Neuronal stem cell (in vitro differentiated cells): ENCODE measurements at places on chromosomes 12 and 14.
A peak's percentile ranks its signal among the peaks of the same experiment; 100 is the strongest.

GRCh38 chr12:22808860-22809259 lies 183.9 kb downstream of the ETNK1 start:
- H3K4me3 ChIP-seq = no peak overlapping the region
- no peak for DNase-seq
- H3K4me1 ChIP-seq = no peaks in the 10 kb centered on the region

- no peaks in the 10 kb centered on the region for H3K4me1 ChIP-seq
- peaks cover 15% of the 10 kb centered on the region for H3K27me3 ChIP-seq
- H3K27ac ChIP-seq = no peak overlapping the region
- H3K36me3 ChIP-seq = peaks cover 21% of the 10 kb centered on the region
Observed at GRCh38 chr14:67697006-67697405, 1.4 kb upstream of the RDH11 start.

DNA sequence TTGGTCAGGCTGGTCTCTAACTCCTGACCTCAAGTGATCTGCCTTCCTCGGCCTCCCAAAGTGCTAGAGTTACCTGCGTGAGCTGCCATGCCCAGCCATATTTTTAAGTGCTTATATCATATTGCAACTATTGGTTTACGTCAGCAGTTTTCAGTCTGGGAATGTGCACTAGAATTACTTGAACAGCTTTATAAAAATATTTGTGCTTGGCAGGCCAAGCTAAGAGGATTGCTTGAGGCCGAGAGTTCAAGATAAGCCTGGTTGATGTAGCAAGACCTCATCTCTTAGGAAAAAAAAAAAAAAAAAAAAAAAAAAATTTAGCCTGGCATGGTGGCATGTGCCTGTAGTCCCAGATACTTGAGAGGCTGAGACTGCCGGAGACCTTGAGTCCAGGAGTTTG lies 17.1 kb downstream of the KIAA0586 start:
- H3K36me3 ChIP-seq = peaks cover 13% of the 10 kb centered on the region
- DNase-seq = no peak
- H3K27me3 ChIP-seq = no peaks in the 10 kb centered on the region
- H3K4me3 ChIP-seq = no peak overlapping the region
- no peak overlapping the region for H3K27ac ChIP-seq
- no peaks in the 10 kb centered on the region for H3K4me1 ChIP-seq

GRCh38 chr12:99736760-99737269 lies 89.3 kb downstream of the GARIN6 start:
- no peaks in the 10 kb centered on the region for H3K4me1 ChIP-seq
- no peaks in the 10 kb centered on the region for H3K27me3 ChIP-seq
- H3K4me3 ChIP-seq = no peak overlapping the region
- no peak for DNase-seq

DNA sequence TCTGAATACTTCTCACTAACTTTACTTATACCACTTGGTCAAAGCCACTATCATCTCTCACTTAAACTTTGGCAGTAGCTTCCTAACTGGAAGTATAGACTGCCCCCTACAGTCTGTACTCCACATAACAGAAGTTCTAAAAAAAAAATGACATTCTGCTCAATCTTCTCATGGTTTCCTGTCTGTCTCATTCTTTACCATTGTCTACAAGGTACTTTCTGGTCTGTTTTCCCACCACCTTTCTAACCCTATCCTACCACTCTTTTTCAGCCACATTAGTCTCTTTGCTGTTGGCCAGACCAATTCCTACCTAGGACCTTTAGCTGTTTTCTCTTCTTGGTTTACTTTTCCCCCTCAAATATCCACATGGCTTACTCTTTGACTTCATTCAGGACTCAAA lies 14.7 kb downstream of the CPSF6 start:
- DNase-seq = peak; percentile 18
- H3K4me3 ChIP-seq = no peak overlapping the region
- no peaks in the 10 kb centered on the region for H3K4me1 ChIP-seq
- no peaks in the 10 kb centered on the region for H3K27me3 ChIP-seq
- H3K27ac ChIP-seq = no peak overlapping the region

- no peaks in the 10 kb centered on the region for H3K27me3 ChIP-seq
- H3K4me1 ChIP-seq = no peaks in the 10 kb centered on the region
- H3K4me3 ChIP-seq = no peak overlapping the region
- H3K36me3 ChIP-seq = no peaks in the 10 kb centered on the region
- DNase-seq = no peak
- H3K27ac ChIP-seq = no peak overlapping the region
Observed at GRCh38 chr12:94663702-94664101, 13.3 kb upstream of the TMCC3 start.

DNA sequence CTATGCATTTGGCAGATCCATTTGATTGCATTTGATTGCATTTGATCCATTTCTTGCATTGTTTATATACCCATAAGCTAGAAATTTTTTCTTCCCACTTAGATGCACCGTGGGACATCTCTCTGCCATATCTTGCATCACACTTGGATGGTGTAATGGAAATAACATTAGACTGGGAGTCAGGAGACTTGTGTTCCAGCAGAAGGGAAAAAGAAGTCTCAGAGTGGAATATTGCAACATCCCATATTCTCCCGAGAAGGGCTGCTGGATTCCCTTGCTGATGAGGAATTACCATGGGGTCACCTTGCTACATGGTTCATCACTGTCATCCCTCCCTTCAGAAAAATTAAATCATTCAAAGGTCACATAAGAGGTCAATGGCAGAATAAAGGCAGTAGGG lies 78.1 kb downstream of the KSR2 start:
- H3K27ac ChIP-seq = no peak overlapping the region
- H3K36me3 ChIP-seq = no peaks in the 10 kb centered on the region
- H3K27me3 ChIP-seq = no peaks in the 10 kb centered on the region

DNA sequence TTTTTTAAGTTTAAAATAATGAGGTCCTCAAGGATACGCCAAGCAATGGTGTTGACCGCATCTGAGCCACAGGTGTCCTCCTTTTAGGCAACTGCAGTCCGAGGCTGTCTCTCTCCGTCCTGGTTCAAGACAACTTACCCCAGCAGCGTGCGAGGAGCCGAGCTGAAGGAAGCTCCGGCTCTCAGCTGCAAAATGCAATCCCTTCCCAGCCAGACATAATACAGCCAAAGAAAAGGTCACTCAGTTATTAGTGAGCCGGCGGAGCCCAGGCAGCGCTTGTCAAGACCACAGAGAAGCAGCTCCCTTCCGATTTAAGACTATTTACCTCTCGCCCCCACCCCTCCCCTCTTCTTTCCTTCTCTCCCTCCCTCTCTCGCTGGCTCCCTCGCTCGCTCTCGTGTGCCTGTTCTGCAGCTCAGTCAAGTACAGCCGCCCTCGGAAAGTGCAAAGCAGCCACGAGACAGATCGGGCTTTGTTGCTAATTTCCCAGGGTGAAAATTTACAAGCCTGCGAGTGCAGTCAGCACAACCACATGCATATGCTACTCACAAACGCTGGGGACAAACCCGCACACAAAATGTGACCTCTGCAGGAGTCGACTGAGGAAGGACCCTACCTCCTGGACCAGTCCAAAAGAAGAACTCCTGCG lies 363 bp upstream of the LMO3 start:
- peaks cover 14% of the 10 kb centered on the region for H3K27me3 ChIP-seq
- no peaks in the 10 kb centered on the region for H3K36me3 ChIP-seq
- peaks cover 24% of the 10 kb centered on the region for H3K4me1 ChIP-seq
- DNase-seq = no peak

DNA sequence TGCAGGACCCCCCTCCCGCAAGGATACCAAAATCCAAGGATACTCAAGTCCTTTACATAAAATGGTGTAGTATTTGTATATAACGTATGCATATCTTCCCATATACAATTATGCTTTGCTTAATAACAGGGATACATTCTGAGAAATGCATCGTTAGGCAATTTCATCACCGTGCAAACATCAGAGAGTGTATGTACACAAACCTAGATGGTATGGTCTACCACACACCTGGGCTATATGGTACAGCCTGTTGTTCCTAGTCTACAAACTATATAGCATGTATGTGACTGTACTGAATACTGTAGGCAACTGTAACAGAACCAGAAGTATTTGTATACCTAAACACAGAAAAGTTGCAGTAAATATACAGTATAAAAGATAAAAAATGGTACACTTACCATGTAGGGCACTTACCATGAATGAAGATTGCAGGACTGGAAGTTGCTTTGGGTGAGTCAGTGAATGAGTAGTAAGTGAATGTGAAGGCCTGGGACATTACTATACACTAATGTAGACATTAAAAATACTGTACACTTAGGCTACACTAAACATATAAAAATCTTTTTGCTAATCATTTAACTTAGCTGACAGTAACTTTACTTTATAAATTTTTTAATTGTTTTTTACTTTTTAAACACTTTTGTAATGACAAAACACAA lies 141.1 kb downstream of the SLC41A2 start:
- DNase-seq = no peak
- H3K27ac ChIP-seq = no peak overlapping the region

DNA sequence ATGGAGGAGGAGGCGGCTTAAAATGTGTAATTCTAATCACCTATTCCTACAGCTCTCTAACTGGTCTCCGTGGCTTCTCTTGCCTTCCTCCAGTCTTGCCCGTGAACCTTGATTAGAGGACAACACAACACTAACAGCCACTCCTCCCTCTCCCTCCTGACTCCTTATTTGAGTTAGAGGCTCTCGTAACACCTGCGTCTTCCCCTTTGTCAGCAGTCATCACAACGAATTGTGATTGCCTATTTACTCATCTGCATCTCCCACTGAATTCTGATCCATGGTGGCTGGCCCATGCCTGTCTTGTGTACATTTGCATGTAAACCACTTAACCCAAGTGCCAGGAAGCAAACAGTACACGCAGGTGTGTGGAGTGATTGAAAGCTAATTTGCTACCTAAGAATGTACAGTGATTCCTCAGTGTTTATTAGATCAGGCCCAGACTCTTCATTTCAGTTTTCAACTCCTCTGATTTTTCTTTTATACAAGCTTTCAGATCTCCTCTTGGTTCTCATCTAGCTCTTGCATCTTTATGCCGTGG lies 154.5 kb downstream of the MON2 start:
- peaks cover 2% of the 10 kb centered on the region for H3K36me3 ChIP-seq
- DNase-seq = no peak
- H3K27me3 ChIP-seq = no peaks in the 10 kb centered on the region

GRCh38 chr12:46160981-46161690 lies 107.7 kb downstream of the SLC38A1 start:
- no peak overlapping the region for H3K27ac ChIP-seq
- peaks cover 4% of the 10 kb centered on the region for H3K27me3 ChIP-seq
- DNase-seq = no peak
- H3K4me3 ChIP-seq = no peak overlapping the region
- H3K36me3 ChIP-seq = no peaks in the 10 kb centered on the region

- peak overlapping the region; percentile 91 for H3K4me3 ChIP-seq
- H3K36me3 ChIP-seq = peaks cover 37% of the 10 kb centered on the region
- no peaks in the 10 kb centered on the region for H3K27me3 ChIP-seq
- H3K27ac ChIP-seq = peak overlapping the region; percentile 98
Observed at GRCh38 chr12:103956509-103957027, 9.1 kb upstream of the TDG start.

GRCh38 chr12:44847888-44848702 lies 28.0 kb downstream of the NELL2 start:
- no peaks in the 10 kb centered on the region for H3K36me3 ChIP-seq
- no peak overlapping the region for H3K27ac ChIP-seq
- no peak for DNase-seq
- H3K27me3 ChIP-seq = no peaks in the 10 kb centered on the region

DNA sequence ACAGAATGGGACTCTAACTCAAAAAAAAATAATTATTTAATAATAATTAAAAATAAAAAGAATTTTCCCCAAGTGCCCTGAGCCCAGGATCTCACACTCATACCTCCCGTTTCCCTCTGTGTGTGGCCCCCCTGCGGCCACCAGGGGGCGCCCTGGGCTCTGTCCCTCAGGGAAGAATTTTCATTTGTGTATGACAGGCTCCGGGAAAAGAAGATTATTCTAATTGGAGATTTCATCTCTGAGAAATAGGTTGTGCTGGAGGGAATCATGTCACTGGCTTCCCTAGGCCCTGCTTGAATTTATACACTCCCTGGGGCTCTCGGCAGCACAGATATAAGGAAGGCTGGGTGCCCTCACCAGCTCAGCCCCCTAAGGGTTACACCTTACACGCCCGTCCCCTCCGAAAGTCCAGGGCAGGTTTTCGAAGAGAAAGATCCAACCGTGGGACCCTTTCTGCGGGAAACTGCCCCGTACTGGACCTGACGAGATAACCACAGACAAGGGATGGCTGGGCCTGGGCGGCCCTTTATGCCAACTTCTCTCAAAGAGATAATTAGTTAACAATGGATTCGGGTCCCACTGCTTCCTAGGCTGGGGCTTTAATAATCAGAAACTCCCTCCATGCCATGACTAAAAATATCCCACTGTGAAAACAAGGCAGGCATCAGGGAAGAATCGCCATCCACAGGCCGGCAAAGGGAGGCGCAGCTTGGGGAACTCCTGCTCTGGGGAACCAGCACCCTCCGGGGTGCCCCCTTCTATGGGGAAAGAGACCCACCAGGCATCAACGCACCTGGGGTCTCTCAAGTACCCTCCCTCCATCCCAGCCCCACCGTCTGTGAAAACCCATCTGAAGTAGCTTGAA lies 80.7 kb downstream of the KDM2B start:
- H3K27me3 ChIP-seq = no peaks in the 10 kb centered on the region
- H3K27ac ChIP-seq = peak overlapping the region; percentile 83
- H3K4me3 ChIP-seq = no peak overlapping the region
- peak; percentile 71 for DNase-seq
- peaks cover 7% of the 10 kb centered on the region for H3K4me1 ChIP-seq

- H3K27me3 ChIP-seq = no peaks in the 10 kb centered on the region
- no peak overlapping the region for H3K4me3 ChIP-seq
- no peaks in the 10 kb centered on the region for H3K4me1 ChIP-seq
- H3K27ac ChIP-seq = no peak overlapping the region
Observed at GRCh38 chr14:81120501-81120900, 100.3 kb downstream of the GTF2A1 start.

GRCh38 chr12:120956579-120957300 lies 21.6 kb upstream of the HNF1A start:
- H3K27ac ChIP-seq = no peak overlapping the region
- no peaks in the 10 kb centered on the region for H3K4me1 ChIP-seq
- no peaks in the 10 kb centered on the region for H3K27me3 ChIP-seq
- H3K36me3 ChIP-seq = no peaks in the 10 kb centered on the region

- no peak overlapping the region for H3K27ac ChIP-seq
- H3K4me1 ChIP-seq = peaks cover 9% of the 10 kb centered on the region
- no peaks in the 10 kb centered on the region for H3K27me3 ChIP-seq
- no peak overlapping the region for H3K4me3 ChIP-seq
- no peaks in the 10 kb centered on the region for H3K36me3 ChIP-seq
- DNase-seq = no peak
Observed at GRCh38 chr12:19245106-19245505, 115.6 kb downstream of the PLEKHA5 start.
